Spleen (tissue), 13 donors: ENCODE measurements at places on chromosomes 3 and 15. TPM values are rescaled to one million over a fixed set of nuclear protein-coding genes. Genes with fewer than 3 reads are reported as not detected.

DNA sequence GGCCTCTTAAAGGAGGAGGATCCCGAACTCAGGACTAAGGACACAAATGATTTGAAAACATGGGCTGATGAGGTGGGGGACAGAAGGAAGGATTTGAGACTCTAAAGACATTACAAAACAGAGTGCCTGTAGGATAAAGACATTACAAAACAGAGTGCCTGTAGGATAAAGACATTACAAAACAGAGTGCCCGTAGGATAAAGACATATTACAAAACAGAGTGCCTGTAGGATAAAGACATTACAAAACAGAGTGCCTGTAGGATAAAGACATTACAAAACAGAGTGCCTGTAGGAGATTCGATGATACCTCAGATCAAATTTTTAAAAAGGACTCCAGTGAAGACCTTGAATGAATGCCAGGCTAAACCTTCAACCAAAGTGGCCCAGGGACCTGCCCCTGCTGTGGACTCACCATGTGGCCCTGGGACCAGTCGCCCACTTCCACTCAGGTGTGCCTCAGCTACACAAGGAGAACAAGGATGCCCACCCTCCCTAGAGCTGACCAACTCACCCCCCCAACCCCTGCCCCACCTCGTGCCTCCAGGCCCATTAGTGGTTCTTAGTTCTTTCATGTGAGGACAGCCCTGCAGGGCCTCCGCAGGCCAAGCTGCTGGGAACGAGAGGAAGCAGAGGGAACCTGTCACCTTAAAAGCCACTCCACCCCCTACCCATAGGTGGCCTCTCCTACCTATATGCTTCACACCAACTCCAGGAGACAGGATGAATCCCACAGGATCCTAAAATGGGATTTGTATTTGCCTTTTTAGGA lies 59.8 kb downstream of the SH3BP5 start:
- peak overlapping the region; percentile 78 for H3K27ac ChIP-seq
- no peak overlapping the region for H3K4me3 ChIP-seq
- no peak for DNase-seq
- peaks cover 43% of the 10 kb centered on the region for H3K4me1 ChIP-seq
- H3K27me3 ChIP-seq, result no peaks in the 10 kb centered on the region

DNA sequence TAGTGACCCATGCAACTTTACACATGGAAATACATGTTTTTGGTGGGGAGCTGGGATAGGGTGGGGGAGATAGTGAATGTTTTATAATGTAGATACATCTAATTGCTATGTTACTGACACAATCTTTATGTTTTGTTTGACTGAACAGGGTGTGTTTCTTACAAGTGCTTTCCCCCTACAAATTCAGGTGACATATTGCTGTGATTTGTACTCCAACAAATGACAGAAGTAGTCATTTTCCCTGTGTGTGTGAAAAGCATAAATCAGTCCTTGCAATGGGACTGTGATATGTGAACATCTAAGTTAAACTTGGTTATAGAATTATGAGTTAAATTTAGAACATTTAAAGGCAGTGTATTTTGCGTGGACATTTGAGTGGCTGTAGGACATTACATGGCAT lies 27.3 kb downstream of the OTOL1 start:
- H3K4me3 ChIP-seq, result no peak overlapping the region
- H3K27ac ChIP-seq, result no peak overlapping the region
- H3K36me3 ChIP-seq, result no peaks in the 10 kb centered on the region
- no peaks in the 10 kb centered on the region for H3K4me1 ChIP-seq

GRCh38 chr3:23648996-23649395 lies 156.8 kb upstream of the UBE2E1 start:
- no peaks in the 10 kb centered on the region for H3K36me3 ChIP-seq
- DNase-seq, result no peak
- H3K27ac ChIP-seq, result peak overlapping the region; percentile 4
- peaks cover 14% of the 10 kb centered on the region for H3K4me1 ChIP-seq

DNA sequence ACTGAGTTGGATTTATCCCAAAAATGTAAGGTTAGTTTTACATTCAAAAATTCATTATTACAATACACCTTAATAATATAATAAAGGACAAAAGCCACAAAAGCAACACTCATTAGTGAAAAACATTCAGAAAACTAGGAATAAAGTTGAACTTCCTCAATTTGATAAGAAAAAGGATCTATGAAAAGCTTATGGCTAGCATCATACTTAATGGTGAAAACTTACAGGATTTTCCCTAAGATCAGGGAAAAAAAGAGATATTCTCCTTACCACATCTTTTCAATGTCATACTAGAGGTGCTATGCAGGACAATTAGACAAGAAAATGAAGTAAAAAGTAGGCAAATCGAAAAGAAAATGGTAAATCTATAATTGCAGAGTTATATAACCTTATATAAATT lies 279.9 kb downstream of the CGGBP1 start:
- H3K36me3 ChIP-seq, result no peaks in the 10 kb centered on the region
- no peak overlapping the region for H3K27ac ChIP-seq
- no peaks in the 10 kb centered on the region for H3K4me1 ChIP-seq
- H3K4me3 ChIP-seq, result no peak overlapping the region
- DNase-seq, result no peak

GRCh38 chr3:99114565-99115291 lies 213.2 kb upstream of the DCBLD2 start:
- H3K4me3 ChIP-seq, result no peak overlapping the region
- no peaks in the 10 kb centered on the region for H3K4me1 ChIP-seq
- DNase-seq, result no peak
- no peak overlapping the region for H3K27ac ChIP-seq

DNA sequence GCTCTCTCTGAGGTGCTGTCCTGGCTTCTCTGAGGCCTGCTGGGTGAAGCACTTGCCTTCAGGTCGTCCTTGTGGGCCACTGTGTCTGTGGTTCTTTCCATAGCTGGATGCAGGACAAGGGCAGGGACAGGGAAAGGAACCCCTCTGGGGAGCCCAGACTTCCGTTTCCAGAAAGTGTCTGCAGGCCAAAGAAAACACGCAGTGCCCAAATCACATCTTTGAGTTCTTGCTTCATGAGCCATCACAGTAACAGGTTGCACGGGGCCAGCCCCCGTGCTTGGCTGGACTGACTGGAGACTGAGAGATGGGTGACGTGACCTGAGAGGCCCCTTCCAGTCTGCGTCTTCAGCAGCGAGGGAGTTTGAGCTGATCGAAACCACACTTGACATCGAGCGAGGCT lies 115.8 kb downstream of the GABRG3 start:
- H3K27ac ChIP-seq, result no peak overlapping the region
- no peaks in the 10 kb centered on the region for H3K4me1 ChIP-seq
- no peak for DNase-seq
- no peaks in the 10 kb centered on the region for H3K36me3 ChIP-seq

GRCh38 chr15:80179025-80179759 lies 26.4 kb downstream of the FAH start:
- no peak overlapping the region for H3K27ac ChIP-seq
- H3K4me3 ChIP-seq, result no peak overlapping the region
- peaks cover 5% of the 10 kb centered on the region for H3K36me3 ChIP-seq
- DNase-seq, result no peak

Gene PRSS50
- not detected for total RNA-seq
